ENCODE measurements at places on chromosomes 5 and 9. TPM values are rescaled to one million over a fixed set of nuclear protein-coding genes. Genes with fewer than 3 reads are reported as not detected.
A peak's percentile ranks its signal among the peaks of the same experiment; 100 is the strongest.

GRCh38 chr9:14326264-14326826, 12.4 kb upstream of the NFIB start:
- peak; percentile 52 for DNase-seq

GRCh38 chr9:125496313-125496834, 210.6 kb downstream of the MAPKAP1 start:
- DNase-seq, result no peak

GRCh38 chr5:40616781-40617180, 62.9 kb upstream of the PTGER4 start:
- no peak for DNase-seq

DNA sequence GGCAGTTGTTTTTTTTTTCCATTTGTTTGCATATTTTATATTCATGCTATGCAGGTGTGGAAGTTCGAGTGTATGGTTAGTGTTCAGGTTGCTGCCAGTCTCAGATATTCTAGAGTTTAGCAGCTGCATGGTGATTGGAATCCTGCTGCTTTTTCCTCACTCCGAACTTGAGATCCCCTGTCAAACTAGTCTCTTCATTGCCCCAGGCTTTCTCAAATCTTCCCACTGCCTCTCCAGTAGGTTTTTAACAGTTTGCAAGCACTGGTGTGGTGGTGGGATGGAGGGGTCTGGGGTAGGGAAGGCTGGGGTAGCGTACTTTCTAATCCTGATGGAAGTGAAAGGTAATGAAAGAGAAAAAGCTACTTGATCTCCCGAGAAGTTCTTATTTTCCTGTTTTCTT, 112.9 kb downstream of the CHSY3 start:
- DNase-seq, result no peak

DNA sequence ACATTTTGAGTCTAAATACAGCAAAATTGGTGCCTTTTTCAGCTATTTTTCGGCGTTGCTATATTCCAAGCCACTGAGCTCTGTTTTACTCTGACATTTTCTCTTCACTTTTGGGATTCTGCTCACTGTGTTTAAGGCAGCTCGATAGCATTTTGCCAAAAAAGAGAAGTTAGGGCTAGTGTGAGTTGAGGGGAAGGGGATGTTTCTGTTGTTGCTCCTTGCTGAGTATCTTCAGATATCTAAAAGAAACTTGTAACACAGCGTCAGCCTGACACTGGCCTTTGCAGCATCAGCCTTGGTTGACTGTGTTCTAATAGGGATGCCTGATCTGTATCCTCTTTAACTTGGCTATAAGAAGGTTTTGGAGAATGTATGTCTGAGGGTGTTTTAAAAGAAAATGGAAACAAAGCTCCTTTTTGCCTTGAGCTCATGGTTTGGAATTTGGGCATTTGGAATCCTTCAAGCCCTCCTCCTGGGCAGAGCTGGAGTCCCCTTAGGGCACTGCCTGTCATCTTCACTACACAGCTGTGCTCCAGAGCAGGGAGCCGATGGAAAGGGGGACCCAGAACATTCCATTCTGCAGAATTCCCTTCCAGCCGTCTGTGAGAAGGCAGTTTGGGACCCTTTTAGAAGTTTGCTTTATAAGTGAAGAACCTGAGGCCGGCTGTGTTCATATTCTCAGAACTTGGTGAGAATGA, 63.0 kb downstream of the EXOSC2 start:
- DNase-seq, result no peak

DNA sequence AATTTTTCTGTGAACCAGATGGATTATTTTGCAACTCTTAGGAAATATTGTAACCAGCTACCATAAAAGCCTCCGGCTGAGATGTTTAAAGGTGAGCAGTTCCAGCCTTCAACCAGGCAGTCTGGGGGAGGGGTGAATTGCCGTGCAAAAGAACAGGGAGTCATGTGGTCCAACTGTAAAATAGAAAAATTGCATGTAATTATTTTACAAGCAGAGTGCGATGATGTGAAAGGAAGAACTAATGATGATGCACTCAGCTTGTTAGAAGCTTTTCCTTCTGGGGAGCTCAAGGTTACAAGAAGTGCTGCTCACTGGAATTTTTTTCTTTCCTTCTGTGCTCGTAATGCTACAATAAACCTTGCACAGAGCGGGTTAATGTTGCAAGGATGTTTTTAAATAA, 188.7 kb upstream of the ITGA1 start:
- no peak for DNase-seq

- DNase-seq, result no peak
Measured at GRCh38 chr5:123105864-123106263, 16.8 kb downstream of the PRDM6 start.

DNA sequence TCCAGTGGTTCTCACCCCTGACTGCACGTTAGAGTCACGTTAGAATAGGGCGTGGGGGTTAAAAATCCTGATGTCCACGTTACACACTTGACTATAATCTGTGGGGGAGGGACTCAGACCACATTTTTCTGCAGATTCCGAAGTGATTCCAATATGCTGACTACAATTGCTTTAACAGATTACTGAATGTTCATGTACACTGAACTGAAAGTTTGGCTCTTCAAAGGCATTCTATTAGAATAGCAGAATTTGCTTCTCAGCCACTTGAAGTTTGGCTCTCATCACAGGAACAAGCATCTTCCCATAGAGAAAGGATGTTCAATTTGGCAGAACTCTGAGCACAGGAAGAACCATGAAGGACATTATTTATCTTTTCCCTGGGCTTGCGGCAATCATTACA, 84.5 kb downstream of the HAPLN1 start:
- DNase-seq, result no peak

DNA sequence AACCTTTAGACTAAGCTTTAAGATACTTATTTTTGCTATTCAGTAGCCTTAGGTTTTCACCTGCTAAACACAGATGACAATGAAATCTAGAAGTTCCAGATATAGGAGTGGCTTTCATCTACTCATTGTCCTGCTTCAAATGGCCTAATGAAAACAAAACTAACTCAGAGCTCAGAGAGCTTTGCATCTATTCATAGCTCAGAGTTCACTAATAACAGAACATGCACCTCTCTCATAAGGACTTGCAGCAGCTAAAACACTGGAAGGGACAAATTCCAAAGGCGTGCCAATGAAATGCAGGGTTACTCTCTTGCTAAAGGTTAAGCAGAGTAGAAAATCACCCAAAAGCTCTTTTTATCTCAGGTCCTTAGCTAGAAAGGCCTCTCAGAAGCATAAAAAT, 29.0 kb downstream of the SLC31A2 start:
- DNase-seq, result peak; percentile 21

DNA sequence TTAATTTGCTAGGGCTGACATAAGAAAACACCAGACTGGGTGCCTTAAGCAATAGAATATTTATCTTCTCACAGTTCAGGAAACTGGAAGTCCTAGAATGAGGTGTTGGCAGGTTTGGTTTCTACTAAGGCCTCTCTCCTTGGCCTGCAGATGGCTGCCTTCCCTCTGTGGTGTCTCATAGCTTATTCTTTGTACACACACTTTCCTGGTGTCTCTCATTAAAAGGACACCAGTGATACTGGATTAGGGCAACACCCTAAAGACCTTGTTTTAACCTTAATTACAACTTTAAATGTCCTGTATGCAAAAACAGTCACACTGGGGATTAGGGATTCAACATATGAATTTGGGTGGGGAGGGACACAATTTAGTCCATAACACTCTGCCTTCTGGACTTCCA, 25.1 kb downstream of the NUTM2F start:
- DNase-seq, result no peak

DNA sequence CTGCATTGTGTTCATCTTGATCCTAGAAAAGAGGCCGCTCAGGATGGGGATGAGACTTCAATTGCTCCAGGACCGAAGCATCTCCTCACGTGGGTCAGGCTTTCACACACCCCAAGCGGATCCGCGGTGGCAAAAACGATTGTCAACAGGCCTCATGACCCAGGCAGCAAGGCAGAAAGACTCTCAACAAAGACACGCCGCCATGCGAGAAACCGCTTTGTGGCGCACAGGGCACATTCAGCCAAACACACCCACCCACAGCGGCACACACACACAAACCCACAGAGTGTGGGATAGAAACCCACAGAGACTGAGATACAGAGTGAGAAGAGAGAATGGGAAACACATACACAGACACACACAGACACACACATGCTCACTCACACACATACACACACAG, 483.4 kb downstream of the SPATA31A7 start:
- DNase-seq, result no peak

GRCh38 chr5:83253720-83254119, 176.4 kb downstream of the XRCC4 start:
- DNase-seq, result no peak

DNA sequence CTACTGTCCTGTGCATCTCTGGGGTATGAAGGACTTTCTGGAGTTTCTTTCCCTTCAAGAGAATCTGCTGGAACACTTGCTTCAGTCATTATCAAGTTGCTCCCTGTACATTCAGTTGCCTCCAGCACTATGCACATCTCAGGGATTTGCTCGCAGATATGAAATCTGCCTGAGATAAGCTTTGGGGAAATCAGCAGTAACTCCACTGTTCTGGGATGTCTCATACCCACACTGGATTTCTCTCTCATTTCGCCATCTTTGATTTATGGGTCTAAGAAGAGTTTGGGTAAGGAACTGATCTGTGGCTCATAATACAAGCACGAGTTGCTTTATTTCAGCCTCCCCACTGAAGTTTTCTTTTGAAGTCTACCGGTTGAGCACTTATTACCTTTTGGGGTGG, 585.6 kb downstream of the PSAT1 start:
- DNase-seq, result no peak

DNA sequence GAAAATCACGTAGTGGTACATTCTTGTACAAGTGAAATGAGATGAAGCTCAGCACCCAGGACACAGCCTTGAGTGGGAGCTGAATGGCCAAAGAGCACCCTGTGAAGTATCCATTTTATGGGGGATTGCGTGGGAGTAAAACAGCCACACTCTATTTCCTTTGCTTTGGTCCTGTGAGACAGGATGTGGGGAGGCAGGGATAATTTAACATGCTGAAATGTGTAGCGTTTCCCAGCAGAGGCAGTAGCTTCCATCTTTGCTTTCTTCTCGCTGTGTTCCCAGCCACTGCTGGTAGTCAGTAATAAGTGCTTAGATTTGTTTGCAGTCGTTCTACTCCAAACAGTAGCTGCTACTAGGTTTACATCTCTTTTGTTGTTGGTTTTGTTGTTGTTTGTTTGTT, 4.4 kb downstream of the IL31RA start:
- DNase-seq, result peak; percentile 37

DNA sequence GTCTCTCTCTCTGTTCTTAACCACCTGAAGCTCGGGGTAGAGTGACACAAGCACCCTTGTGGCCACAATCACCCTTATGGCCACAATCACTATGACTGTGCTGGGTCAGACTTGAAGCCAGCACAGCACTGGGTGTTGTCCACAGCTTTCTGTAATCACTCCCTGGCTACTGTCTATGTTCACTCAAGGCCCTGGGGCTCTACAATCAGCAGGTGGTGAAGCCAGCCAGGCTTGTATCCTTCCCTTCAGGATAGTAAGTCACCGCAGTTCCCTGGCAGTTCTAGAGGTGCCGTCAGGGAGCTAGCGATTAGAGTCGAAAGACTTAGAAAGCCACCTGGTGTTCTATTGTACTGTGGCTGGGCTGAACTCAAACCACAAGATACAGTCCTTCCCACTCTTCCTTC, 44.2 kb downstream of the GDA start:
- no peak for DNase-seq

GRCh38 chr9:134267305-134267880, 58.9 kb upstream of the RXRA start:
- DNase-seq, result no peak

Gene TMEM245
- 50.1 TPM for total RNA-seq

Gene BAAT
- total RNA-seq, result not detected

Gene DRD1
- total RNA-seq, result not detected

Gene ZNF189
- 17.5 TPM for total RNA-seq

Measured in lung microvascular endothelial cell (primary cell).